ENCODE measurements at places on chromosomes 2 and 18.

DNA sequence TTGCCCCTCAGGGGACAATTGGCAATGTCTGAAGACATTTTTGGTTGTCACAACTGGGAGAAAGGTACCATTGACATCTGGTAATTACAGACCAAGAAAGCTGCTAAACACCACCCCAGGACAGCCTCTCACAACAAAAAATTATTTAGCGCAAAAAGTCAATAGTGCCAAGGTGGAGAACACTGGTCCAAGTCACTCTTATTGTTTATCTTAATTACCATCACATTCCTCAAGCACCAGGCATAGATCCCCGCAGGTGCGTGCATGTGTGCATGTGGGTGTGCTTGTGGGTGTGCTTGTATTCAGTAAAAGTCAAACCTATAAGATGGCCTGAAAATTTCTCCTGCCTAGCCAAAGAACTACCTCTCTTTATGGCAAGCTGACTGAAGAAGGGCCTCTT is 74.9 kb upstream of the WDR75 start:
- no peak for DNase-seq
- H3K27me3 ChIP-seq: no peaks in the 10 kb centered on the region
- no peaks in the 10 kb centered on the region for H3K4me1 ChIP-seq
- H3K27ac ChIP-seq: no peak overlapping the region

DNA sequence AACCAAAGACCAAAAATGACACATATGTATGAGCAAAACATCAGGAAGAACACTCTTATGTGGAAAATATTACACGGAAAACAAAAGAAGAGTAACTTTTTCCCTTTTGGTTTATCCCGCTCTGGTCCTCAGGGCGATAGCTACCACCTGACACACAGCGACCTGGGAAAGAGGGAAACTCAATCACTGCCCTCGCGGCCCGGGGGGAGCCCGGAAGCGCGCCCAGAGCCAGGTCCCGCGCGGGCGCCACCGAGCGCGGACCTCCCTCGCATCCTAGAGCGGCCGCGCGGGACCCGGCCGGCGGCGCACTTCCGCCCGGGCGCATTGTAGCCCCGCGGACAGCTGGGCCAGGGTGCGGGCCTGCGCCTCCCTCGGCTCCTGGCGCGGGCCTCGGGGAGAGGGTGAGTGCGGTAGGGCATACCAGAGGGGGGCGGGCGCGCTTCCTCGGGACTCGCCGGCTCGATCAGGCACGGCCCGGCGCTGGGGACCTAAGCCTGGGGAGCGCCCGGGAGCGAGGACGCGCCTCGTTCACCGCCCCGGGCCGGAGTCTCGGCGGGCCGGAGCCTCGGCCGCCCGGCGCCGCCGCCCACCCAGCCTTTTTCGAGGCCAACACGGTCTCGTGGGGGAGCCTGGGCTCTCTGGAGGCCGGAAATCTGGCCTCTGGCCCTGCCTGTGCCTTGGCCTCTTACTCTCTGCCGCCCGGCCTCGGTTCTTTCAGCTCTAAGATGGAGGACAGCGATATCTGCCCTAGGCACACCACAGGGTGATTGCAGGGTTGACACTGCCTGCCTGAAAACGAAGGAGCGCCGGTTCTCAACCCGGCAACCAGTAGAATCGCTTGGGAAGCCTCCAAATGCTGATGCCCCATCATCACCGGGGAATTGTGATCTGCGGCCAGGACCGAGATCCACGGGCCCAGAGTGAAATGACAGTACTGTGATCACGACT is at the start of gene ELAC1:
Gene ELAC1, plus strand, starts transcription at position 327 of the 948 bp plus-strand sequence. CDS start 6,365 bp downstream, outside the sequence.
- DNase-seq: peak; percentile 88
- H3K27ac ChIP-seq: peak within 1 kb of the TSS; percentile 98
- peaks cover 10% of the 10 kb centered on the region for H3K4me1 ChIP-seq
- no peaks in the 10 kb centered on the region for H3K27me3 ChIP-seq
- H3K36me3 ChIP-seq: no peaks in the 10 kb centered on the region

DNA sequence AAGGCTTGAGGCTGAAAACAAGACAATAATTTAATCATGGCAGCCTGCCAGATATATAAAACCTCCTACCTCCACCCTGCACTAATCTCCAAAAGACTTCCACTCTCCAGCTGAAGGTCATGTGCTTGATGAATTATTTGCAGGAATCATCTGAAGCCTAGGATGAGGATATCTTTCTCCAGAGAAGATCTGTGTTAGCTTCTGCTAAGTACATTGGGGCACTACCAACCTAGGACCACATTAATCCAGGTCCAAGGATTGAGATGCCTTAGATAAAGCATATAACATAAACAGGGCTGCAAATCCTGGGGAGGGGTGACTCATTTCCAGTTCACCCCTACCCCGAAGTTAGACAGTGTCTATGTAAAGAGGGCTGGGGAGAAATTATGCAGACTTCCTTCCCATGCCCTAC is 80.5 kb upstream of the FRZB start:
- no peak for DNase-seq
- H3K4me3 ChIP-seq: no peak overlapping the region
- H3K36me3 ChIP-seq: no peaks in the 10 kb centered on the region
- H3K4me1 ChIP-seq: peaks cover 6% of the 10 kb centered on the region
- H3K27ac ChIP-seq: no peak overlapping the region
- H3K27me3 ChIP-seq: no peaks in the 10 kb centered on the region

- no peaks in the 10 kb centered on the region for H3K27me3 ChIP-seq
- no peaks in the 10 kb centered on the region for H3K4me1 ChIP-seq
- no peak for DNase-seq
- no peak overlapping the region for H3K27ac ChIP-seq
Measured at GRCh38 chr2:227655454-227655853, 11.2 kb upstream of the SCYGR5 start.

GRCh38 chr2:192127434-192127833 is 67.3 kb downstream of the TMEFF2 start:
- H3K27ac ChIP-seq: no peak overlapping the region
- no peaks in the 10 kb centered on the region for H3K4me1 ChIP-seq
- no peak for DNase-seq
- H3K36me3 ChIP-seq: no peaks in the 10 kb centered on the region
- no peak overlapping the region for H3K4me3 ChIP-seq

GRCh38 chr18:49531678-49532153 is 30.1 kb upstream of the LIPG start:
- H3K4me3 ChIP-seq: no peak overlapping the region

DNA sequence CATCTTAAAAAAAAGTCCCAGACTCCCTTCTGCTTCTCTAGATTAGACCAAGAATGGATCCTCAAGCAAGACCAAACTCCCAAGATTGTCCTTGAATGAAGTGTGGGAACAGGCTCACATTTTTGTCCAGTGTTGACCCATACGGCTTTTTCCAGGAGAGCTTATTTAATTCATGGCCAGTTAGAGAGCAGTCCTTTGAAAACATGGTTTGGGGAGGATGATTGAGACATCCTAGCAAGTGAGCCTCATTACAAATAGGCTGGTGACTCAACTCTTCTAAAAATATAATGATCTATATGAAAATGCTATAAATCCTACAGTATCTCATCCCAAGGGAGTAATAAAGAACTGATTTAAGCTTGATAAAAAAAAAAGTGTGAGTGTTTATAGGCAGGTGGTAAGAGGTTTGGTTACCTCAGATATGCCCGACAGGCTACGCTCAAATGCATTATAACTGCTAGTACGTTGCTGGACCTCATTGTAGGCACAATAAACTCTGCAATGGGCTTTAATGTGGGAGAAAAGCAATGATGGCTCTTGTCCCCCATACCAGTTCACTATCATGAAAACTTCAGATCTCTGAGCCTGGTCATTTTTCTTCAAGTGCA is 17.0 kb downstream of the ANKRD29 start:
- H3K4me3 ChIP-seq: no peak overlapping the region
- no peaks in the 10 kb centered on the region for H3K27me3 ChIP-seq
- H3K4me1 ChIP-seq: no peaks in the 10 kb centered on the region
- no peak for DNase-seq
- no peaks in the 10 kb centered on the region for H3K36me3 ChIP-seq

- no peak for DNase-seq
- H3K4me1 ChIP-seq: no peaks in the 10 kb centered on the region
- no peak overlapping the region for H3K4me3 ChIP-seq
- H3K36me3 ChIP-seq: no peaks in the 10 kb centered on the region
- H3K27ac ChIP-seq: no peak overlapping the region
- H3K27me3 ChIP-seq: no peaks in the 10 kb centered on the region
Measured at GRCh38 chr18:63301434-63301833, 18.1 kb downstream of the BCL2 start.

DNA sequence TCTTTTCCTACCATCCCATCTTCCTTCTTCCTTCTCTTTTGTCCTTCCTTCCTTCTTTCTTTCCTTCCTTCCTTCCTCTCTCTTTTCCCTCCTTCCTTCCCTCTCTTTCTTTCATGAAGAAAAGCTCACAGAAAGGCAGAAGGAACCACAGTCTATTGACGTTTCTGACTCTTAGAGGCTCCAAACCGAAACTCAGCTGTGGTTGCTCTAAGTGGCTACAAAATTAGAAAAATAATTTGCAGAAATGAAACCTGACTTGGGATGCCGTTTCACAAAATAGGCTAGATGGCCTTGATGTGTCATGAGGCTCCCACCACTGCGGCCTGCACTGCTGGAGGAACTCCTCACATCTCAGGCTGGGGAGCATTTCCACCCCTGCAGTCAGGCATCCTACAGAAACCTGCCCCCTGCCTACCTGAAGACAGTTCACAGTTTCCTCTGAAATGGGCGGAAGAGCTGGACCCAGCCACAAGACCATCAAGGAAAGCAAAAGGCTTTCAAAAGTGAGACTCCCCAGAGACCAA is 165.6 kb downstream of the SMAD7 start:
- no peak overlapping the region for H3K4me3 ChIP-seq
- no peaks in the 10 kb centered on the region for H3K36me3 ChIP-seq
- H3K4me1 ChIP-seq: peaks cover 6% of the 10 kb centered on the region

- no peak overlapping the region for H3K27ac ChIP-seq
- H3K4me3 ChIP-seq: no peak overlapping the region
- no peak for DNase-seq
- H3K4me1 ChIP-seq: no peaks in the 10 kb centered on the region
- H3K36me3 ChIP-seq: no peaks in the 10 kb centered on the region
Measured at GRCh38 chr2:1772471-1773267, 28.4 kb upstream of the PXDN start.

- no peak overlapping the region for H3K4me3 ChIP-seq
- H3K36me3 ChIP-seq: no peaks in the 10 kb centered on the region
- no peaks in the 10 kb centered on the region for H3K27me3 ChIP-seq
- no peaks in the 10 kb centered on the region for H3K4me1 ChIP-seq
- no peak overlapping the region for H3K27ac ChIP-seq
Measured at GRCh38 chr2:65576278-65576677, 143.9 kb upstream of the SPRED2 start.

DNA sequence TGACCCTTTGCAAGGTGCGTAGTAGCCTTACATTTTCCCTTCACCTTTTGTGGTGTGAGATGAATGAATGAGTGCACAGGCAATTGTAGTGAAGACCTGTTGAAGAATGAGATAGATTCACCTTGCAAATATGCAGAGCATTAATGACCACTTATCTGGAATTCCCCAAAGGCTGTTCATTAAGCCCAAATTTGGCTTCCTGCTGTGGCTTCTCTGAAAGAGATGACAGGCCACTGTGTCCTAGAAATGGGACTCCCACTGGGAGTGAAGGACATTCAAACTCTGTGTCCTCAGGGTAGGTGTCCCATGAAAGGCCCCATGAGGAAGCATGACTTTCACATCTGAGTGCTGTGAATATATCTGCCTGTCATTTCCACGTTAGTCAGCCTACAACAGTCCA is 1821.8 kb upstream of the PIK3C3 start:
- no peaks in the 10 kb centered on the region for H3K27me3 ChIP-seq
- H3K4me3 ChIP-seq: no peak overlapping the region
- no peak overlapping the region for H3K27ac ChIP-seq
- no peaks in the 10 kb centered on the region for H3K36me3 ChIP-seq
- H3K4me1 ChIP-seq: no peaks in the 10 kb centered on the region
- no peak for DNase-seq

DNA sequence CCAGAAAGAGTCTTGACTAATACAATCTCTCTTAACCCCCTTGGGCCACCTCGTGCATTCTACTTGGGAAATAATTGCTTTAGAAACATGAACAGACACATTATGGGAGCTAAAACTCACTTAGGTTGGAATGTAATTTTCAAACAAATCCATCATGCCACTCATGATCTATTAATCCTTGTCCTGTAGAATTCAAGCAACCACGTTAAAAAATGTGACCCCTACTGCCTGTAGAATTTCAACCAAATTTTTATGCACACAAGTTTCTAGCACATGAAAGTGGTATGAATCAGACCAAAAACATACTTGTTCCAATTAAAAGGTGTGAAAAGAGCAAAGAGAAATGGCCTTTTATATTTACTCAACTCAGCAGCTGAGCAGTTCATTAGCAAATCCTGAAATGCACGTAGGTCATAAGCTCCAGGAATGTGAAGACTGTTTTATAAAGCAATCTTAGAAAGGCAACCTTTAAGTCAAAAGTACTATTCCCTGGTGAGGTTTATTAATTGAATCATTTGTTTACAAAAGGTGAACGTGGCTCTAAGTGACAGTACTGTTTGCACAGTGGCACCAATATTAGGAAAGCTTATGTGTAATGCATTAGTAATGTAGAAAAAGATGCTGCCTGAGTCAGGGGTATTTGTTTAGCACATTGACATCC is 459.4 kb upstream of the UBE2E3 start:
- H3K4me3 ChIP-seq: no peak overlapping the region
- H3K27me3 ChIP-seq: no peaks in the 10 kb centered on the region
- H3K36me3 ChIP-seq: no peaks in the 10 kb centered on the region
- no peak for DNase-seq
- H3K4me1 ChIP-seq: no peaks in the 10 kb centered on the region
- H3K27ac ChIP-seq: no peak overlapping the region

DNA sequence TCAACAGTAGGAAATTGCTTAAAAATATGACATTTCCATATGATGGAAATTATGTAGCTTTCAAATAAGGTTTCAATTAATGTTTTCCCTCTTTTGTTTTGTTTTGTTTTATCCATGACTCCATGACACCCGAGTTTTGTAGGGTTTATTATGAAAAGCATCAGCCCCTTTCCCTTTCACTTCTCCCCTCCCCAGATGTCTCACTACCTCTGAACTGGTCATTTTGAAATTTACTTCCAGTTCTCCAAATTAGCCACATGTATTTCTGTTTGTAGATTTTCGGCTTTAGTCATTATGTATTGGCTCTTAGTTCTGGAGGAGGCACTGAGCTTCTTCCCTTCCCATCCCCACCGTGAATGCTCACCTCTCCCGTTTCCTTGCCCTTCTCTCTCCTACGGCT is 18.6 kb upstream of the VPS4B start:
- H3K27ac ChIP-seq: no peak overlapping the region
- no peaks in the 10 kb centered on the region for H3K27me3 ChIP-seq
- H3K36me3 ChIP-seq: no peaks in the 10 kb centered on the region
- no peak for DNase-seq
- no peaks in the 10 kb centered on the region for H3K4me1 ChIP-seq
- no peak overlapping the region for H3K4me3 ChIP-seq

GRCh38 chr2:120617055-120617454 is 118.6 kb upstream of the GLI2 start:
- no peak for DNase-seq
- no peak overlapping the region for H3K4me3 ChIP-seq
- H3K36me3 ChIP-seq: no peaks in the 10 kb centered on the region
- no peaks in the 10 kb centered on the region for H3K27me3 ChIP-seq
- no peak overlapping the region for H3K27ac ChIP-seq
- H3K4me1 ChIP-seq: no peaks in the 10 kb centered on the region
